ENCODE measurements at places on chromosomes 5 and 9.

DNA sequence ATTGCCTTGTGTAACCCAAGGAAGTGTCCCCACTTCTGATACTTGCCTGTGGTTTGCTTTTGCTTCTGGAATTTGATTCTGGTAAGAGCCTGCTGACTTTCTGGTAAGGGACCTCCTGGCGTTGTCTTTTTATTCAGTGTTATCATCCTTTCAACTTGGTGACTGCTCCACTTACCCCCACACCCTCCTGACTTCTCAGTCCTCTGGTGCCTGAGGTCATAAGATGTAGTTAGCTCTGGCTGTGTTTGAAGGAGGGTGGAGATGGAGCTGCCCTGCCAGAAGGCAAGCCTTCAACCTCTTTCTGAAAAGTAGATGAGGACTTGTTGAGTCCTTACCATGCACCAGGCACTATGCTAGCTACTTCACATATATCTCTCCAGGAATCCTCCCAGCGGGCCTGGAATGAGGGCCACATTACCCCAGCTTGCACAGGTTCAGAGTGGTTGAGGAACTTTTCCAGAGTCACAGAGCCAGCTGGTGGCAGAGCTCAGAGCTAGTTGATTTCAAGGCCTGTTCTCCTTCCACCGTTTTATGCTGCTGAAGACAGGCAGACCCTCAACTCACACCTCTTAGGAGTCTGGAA is 45.2 kb upstream of the PITX1 start:
- no peak for DNase-seq

DNA sequence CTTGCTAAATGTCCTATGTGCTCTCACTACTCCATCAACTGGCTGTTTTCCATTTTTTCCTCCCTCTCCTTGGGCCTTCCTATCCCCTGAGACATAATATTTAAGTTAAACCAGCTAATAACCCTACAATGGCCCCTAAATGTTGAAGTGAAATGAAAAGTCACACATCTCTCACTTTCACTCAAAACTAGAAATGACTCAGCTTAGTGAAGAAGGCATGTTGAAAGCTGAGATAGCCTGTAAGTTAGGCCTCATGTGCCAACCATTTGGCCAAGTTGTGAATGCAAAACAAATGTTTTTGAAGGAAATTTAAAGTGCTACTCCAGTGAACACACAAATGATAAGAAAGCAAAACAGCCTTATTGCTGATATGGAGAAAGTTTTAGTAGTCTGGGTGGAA is 48.8 kb upstream of the CDH10 start:
- DNase-seq, result no peak

- no peak for DNase-seq
These were observed 477.0 kb upstream of the RGMB start for GRCh38 chr5:98296426-98296825.

- no peak for DNase-seq
These were observed 77.3 kb downstream of the UBE2QL1 start for GRCh38 chr5:6525910-6526309.

- DNase-seq, result no peak
These were observed 111.4 kb downstream of the C9orf50 start for GRCh38 chr9:129509533-129509928.

- no peak for DNase-seq
These were observed 220.0 kb upstream of the ADAMTSL1 start for GRCh38 chr9:18253950-18254349.

- no peak for DNase-seq
These were observed 2.4 kb downstream of the DCAF12 start for GRCh38 chr9:34124099-34124498.

- DNase-seq, result no peak
These were observed 54.7 kb downstream of the SLC38A9 start for GRCh38 chr5:55657443-55657842.

DNA sequence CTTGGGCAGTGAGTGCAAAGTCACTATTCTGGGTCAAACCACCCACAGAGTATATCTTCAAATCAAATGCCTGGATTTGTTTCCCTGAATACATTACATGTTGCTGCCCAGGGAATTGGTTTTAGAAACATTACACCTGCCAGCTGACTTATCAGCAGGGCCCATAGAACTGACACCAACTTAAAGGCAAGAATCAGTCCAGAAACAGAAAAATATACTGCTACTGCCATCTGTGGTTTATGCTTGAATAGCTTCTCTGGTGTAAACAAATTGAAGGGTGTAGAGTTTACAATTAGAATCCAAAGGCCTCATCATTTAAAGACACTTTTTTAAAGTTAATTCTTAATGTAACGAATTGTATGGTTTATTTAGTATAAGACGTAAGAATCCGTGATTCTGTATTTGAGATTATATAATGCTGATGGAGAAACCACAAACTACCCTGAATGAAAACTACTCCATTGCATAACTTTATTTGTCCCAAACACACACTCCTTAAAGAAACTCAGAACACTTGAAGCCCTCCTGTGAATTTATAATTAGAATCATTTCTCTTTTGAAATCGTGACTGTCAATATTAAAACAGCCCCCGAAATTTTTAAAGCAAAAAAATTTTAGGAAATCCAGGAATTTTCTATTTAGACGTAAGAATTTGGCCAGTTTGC is 6.2 kb downstream of the NR6A1 start:
- no peak for DNase-seq

DNA sequence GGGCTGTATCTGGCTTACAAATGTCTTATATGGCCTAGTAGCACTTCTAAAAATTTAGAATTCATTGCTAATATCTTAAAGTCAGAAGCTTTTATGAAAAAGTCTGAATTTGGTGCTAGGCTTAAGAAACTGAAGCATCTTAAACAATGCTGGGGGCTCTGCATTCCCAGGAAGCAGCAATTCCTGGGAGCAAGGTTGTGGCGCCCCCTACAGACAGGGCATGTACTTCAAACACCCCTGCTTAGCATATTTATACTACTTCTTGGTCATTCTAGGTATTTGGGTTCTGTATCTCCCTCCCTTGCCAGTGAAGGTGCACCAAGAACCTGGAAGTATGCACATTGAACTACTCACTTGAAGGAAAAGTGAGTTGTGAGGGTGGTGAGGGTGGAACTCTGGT is 64.6 kb upstream of the GRIA1 start:
- no peak for DNase-seq

GRCh38 chr9:110156902-110157301 is 51.1 kb downstream of the C9orf152 start:
- no peak for DNase-seq

DNA sequence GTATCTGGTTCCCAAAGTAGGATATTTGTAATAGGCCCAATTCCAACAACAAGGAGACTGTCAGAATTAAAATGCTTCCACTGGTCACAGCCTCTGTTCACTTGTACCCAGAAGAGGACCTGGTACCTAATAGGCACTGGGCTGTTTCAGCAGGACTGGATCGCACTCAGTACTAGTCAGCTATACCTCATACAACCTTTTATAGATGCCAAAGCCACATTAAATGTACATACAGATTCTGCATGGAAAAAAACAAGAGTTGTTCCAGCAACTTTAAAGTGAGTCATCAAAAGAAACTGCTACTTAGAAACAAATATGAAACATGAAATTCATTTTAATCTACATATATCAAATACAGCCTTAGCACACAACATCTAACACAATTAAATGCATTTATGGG is 87.5 kb downstream of the GPR21 start:
- no peak for DNase-seq

GRCh38 chr5:56346741-56347535 is 113.8 kb upstream of the ANKRD55 start:
- DNase-seq, result no peak

DNA sequence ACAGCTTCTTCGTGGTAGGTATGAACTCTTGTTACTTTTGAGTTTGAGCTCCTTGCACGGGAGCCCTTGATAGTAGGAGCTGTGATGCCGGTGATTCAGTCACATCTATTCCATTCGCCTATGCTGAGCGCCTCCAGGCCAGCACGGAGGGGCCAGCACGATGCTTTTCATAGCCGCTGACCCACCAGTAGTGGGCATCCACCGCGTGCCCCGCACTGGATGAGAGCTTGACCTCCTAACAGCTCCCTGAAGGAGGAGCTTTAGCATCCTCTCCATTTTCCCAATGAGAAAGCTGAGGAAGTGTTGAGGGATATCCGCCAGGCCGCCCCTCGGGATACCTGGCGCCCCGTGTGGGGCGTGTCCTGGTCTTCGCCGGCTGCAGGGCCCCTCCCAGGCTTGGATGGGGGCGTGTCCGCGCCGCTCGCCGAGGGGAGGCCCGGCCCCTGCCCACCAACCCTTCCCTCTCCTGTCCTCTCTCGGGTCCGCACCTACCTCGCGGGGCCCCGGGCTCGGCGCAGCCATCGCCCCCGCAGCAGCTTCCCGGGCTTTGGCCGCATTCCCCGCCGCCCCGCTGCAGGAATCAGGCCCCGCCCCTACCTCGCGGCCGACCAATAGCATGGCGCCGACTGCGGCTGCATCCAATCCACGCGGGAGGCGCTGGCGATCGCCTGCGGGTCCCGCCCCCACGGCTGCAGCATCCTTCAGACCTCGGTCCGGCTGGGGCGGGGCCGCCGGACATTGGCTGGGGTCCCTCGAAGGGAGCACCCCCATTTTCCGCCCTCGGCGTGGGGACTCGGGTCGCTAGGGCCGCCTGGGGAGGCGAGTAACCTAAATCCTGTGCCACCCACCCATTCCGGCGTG is at the start of gene PIP5KL1:
PIP5KL1 (minus strand) TSS at position 547 of the 861 bp plus-strand sequence; CDS start at position 522, 25 bp downstream.
- peak; percentile 86 for DNase-seq

DNA sequence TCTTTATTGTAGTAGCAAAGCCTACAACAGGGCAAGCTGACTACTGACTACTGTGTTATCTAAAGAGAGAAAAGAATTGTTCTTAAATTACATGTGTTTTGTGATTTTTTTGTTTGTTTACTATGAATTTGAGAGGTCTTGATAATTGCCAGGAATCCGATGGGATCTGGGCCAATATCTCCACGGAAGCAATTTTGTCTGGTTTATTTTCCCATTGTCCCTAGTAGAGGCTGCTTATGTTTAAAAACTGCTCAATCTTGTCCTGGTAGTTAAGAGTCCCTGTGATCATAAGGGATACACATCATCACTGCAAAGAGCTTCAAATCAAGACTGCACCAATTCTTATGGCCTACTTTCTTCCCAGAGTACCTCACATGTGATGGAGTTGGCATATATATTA is 94.4 kb downstream of the GLDC start:
- no peak for DNase-seq

- no peak for DNase-seq
These were observed 16.7 kb upstream of the MSX2 start for GRCh38 chr5:174707671-174708070.

DNA sequence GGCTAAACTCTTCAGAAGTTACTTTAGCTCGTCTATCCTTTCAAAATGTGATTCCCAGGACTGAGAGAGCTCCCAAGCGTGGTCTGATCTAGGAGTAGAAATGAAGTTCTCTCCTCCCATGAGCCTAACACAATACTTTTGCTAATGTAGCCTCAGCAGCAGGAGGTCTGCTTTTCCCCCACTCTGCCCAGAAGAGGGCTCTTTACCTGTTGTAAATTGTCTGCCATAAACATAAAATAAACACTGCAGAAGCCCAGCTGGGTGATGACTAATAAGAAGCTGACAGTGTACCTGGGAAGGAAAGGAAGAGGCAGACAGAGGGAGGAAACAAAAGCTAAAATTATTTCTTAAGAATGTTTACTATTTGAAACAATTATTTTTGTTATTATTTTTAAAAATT is 15.4 kb downstream of the SLC36A3 start:
- no peak for DNase-seq

DNA sequence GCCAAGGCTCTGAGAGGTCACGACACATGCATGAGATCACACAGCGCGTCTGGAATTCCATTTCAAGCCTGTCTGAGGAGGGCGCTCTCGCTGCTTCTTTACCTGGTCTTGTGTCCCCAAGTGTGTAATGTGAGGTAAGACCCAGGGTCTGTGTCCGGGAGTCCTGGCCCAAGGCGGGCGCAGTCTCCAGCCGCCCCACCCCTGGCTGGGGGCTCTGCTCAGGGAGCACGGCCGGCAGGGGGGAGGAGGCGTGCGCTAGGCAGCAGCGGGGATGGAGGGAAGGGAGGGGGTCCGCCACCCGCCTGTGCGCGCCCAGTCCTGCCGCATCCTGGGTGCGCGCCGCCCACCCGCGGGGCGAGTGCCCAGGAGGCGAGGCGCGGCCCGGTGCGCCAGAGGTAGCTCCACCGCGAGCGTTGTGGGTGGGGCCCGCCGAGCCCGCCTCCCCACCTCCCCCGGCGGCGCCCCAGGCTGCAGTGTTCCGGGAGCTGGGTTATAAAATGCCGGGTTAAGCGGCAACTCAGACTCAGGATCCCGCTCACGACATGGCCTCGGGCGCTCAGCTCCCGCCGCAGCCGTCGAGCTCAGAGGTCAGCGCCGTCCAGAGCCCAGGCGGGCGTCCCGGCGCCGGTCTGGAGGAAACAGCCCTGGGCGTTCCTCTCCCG is at the start of gene CCNI2:
CCNI2 (plus strand) TSS at position 473 of the 662 bp plus-strand sequence; CDS start at position 543, 70 bp downstream.
- no peak for DNase-seq

DNA sequence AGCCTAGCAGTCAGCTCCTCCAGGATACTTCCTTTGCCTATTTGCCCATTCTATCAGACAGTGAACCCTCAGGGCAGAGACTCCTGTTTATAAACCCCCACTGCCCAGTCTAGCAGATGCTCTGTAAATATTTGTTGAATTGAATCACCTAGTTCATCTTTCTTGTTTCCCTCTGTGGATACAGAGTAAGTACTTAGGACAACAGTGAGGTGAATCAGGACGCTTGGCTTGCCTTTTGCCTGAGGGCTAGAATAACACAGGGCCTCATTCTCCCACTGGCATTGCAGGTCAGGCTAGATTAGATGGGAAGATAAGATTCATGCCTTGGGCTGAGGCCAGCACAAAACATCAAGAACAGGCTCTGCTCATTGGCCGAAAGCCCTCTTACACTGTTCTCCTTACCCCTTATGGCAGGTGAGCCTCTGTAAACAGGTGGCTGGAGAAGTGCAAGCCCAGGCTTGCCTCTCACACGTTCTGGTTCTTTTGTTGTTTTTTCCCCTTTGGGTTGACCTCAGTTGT is 22.2 kb downstream of the TNFSF8 start:
- no peak for DNase-seq

DNA sequence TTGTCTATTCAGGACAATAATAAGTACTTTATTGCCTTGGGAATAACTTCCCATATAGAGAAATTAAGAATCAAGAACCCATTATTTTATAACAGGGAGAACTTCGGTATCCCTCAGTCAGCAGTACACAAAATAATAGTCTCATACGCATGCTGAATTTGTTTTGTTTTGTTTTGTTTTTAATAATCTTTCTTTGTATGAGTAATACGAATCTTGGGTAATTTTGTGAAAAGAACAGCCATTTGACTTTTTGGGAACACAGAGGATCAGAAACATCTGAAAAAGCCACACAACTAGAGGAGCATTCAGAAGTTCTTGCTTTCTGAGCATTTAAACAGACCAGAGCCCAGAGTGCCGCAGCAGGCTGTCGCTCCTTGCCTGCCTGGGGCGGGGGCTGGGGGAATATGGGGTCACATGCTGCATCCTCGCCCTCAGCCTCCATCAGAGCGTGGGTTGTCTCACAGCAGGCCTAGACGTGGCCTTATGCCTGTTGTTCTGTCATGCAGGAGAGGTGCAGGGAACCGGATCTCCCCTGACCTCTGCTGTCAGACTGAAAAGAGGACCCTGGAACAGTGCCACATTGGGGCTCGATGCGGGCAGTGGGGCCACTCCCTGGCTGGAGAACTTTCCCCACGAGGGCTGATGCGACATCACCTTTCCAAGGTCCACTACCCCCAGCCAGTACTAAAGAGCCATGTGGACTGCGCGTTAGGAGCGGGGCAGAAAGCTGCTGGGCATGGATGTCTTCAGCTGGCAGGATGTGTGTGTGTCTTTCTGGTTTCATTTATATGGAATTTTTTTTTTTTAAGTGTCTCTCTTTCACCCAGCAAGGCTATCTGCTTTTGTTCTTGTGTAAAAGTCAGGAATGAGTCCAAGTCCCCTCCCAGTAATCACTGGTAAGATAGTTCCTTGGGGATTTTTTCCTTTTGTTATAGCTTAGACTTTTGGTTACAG is 133.4 kb upstream of the OTULINL start:
- DNase-seq, result no peak

GRCh38 chr5:57751710-57752109 is 269.1 kb upstream of the ACTBL2 start:
- no peak for DNase-seq

Data from dorsolateral prefrontal cortex (tissue), 122 donors.